ENCODE measurements at places on chromosomes 7 and 10.
A peak's percentile ranks its signal among the peaks of the same experiment; 100 is the strongest.

DNA sequence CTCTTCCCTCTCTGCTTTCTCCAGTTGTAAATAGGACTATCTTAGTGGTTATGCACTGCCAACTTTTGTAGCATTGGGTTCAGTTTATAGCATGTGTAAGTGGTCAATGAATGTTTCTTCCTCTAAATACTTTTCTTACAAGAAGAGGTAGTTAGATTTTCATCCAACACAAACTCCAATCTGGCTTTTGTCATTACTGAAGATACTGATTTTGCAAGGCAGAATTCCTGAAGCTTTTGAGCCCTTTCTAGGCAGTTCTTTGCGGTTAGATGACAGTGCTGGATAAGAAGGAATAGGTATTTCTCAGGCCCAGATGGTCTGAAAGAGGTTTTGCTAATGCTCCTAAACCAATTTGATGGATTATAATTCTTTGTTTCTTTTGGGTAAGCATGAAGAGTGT is 60.5 kb downstream of the BICC1 start:
- DNase-seq, result no peak
- H3K36me3 ChIP-seq, result peaks cover 19% of the 10 kb centered on the region
- no peak overlapping the region for H3K27ac ChIP-seq
- H3K27me3 ChIP-seq, result no peaks in the 10 kb centered on the region
- no peak overlapping the region for H3K4me3 ChIP-seq

GRCh38 chr10:67763499-67764011 is 67.6 kb upstream of the CTNNA3 start:
- peaks cover 2% of the 10 kb centered on the region for H3K27me3 ChIP-seq
- H3K4me1 ChIP-seq, result peaks cover 24% of the 10 kb centered on the region
- peak; percentile 53 for DNase-seq
- H3K27ac ChIP-seq, result peak overlapping the region; percentile 96
- peak overlapping the region; percentile 94 for H3K4me3 ChIP-seq

GRCh38 chr7:98305951-98306535 is 24.6 kb downstream of the BRI3 start:
- no peak overlapping the region for H3K4me3 ChIP-seq
- H3K36me3 ChIP-seq, result peaks cover 24% of the 10 kb centered on the region
- no peaks in the 10 kb centered on the region for H3K27me3 ChIP-seq
- H3K27ac ChIP-seq, result no peak overlapping the region
- no peak for DNase-seq

DNA sequence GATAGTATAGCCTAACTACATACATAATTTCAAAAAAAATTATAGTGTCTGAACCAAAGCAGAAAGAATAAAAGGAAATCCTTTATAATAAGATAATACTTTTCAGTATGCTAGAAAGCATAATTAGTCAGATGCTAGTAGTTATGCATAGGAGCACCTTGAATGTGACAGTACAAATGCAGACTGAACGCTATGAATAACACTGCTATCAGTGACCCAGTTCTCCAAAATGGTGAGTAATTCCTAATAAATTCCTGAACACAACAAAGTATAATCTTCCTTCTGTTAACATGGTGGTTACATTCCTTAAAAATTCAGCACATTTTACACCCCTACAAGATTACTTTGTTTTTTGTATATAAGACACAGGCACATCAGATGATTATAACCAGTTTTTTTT is 1.2 kb upstream of the CHPF2 start:
- H3K27ac ChIP-seq, result no peak overlapping the region
- H3K36me3 ChIP-seq, result no peaks in the 10 kb centered on the region
- H3K4me1 ChIP-seq, result peaks cover 45% of the 10 kb centered on the region

DNA sequence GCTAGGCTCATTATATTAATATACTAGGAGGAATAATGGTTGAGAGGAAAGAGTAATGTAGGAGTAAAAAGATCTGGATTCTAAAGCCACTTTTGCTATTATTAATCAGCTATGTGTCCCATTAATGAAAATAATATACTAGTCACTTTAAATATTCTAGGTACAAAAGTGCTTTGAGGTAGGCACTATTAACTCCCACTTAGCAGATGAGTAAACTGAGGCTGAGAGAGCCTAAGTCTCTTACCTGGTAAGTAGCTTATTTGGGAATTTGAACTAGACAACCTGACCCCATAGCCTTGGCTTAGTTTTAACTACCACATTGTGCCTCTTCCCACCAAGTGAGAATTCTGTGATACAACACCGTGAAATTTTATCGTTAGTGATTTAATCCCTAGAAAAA is 6.0 kb downstream of the ARMC10 start:
- H3K36me3 ChIP-seq, result peaks cover 9% of the 10 kb centered on the region
- H3K4me1 ChIP-seq, result peaks cover 3% of the 10 kb centered on the region
- no peak overlapping the region for H3K27ac ChIP-seq

GRCh38 chr7:91039033-91039432 is 225.2 kb upstream of the FZD1 start:
- H3K27ac ChIP-seq, result no peak overlapping the region
- no peaks in the 10 kb centered on the region for H3K27me3 ChIP-seq
- H3K4me1 ChIP-seq, result peaks cover 15% of the 10 kb centered on the region
- H3K4me3 ChIP-seq, result no peak overlapping the region

DNA sequence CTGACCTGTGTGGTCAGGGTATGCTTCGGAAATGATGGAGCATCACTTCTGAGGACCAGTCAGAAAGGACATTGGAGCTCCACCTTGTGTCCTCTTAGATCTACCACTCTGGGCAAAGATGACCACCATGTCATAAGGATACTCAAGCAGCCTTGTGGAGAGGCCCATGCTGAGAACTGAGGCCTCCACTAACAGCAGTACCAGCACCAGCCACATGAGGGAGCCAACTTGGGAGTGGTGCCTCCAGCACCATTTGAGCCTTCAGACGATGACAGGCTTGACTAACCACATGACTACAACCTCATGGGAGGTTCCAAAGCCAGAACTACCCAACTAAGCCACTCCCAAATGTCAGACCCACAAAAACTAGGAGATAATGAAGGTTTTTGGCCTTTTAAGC is 116.0 kb downstream of the NPTX2 start:
- H3K27ac ChIP-seq, result no peak overlapping the region
- H3K36me3 ChIP-seq, result no peaks in the 10 kb centered on the region
- no peaks in the 10 kb centered on the region for H3K4me1 ChIP-seq
- no peak for DNase-seq
- no peak overlapping the region for H3K4me3 ChIP-seq

DNA sequence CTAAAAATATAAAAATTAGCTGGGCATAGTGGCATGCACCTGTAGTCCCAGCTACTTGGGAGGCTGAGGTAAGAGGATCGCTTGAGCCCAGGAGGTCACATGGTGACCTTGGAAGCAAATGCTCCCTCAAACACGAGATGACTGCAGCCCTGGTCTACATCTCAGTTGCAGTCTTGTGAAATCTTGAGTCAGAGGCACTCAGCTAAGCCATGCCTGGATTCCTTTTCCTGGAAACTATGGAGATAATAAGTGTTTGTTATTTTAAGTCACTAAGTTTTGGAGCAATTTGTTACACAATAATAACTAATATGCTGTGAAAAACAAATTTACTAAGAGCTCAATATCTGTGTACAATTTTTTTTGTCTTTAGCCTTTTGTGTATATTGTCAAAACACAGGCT is 284.3 kb upstream of the KAT6B start:
- H3K27ac ChIP-seq, result no peak overlapping the region
- no peaks in the 10 kb centered on the region for H3K36me3 ChIP-seq
- H3K27me3 ChIP-seq, result no peaks in the 10 kb centered on the region
- DNase-seq, result no peak
- H3K4me1 ChIP-seq, result peaks cover 7% of the 10 kb centered on the region
- H3K4me3 ChIP-seq, result no peak overlapping the region

DNA sequence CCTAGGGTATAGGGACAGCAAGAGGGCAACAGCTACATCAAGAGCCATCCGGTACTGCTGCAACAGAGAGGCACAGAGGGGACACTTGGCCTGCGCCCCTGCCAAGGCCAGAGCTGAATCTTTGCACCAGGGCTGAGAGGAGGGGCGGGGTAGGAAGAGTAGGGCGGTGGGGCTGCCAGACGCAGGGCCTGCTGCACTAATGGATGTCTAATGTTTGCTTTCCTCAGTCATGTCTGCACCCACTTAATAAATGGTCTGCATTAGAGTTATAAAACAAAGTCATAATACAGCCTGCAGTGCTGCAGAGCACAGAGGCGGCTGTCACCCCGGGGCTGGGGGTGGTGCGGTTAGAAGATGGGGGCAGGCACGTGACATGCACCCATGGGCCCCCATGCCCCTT is 42.2 kb upstream of the SLC29A3 start:
- no peak for DNase-seq
- no peaks in the 10 kb centered on the region for H3K27me3 ChIP-seq
- peaks cover 8% of the 10 kb centered on the region for H3K36me3 ChIP-seq
- no peak overlapping the region for H3K4me3 ChIP-seq
- H3K27ac ChIP-seq, result no peak overlapping the region

- H3K36me3 ChIP-seq, result no peaks in the 10 kb centered on the region
- no peaks in the 10 kb centered on the region for H3K4me1 ChIP-seq
- H3K27me3 ChIP-seq, result peaks cover 29% of the 10 kb centered on the region
- no peak overlapping the region for H3K27ac ChIP-seq
- no peak overlapping the region for H3K4me3 ChIP-seq
Observed at GRCh38 chr10:2851566-2851965, 215.8 kb upstream of the PFKP start.
